Activated CD4-positive, CD25-positive, alpha-beta regulatory T cell treated with anti-CD3 and anti-CD28 coated beads, Interleukin-2, amount 50 U/mL, for 24 hours (primary cell): ENCODE measurements at places on chromosomes 4 and X.

GRCh38 chrX:115898382-115899001 lies 272.1 kb upstream of the AGTR2 start:
- ATAC-seq: no peak

- ATAC-seq: no peak
These were observed 36.0 kb upstream of the MXD4 start for GRCh38 chr4:2297606-2298531.

- ATAC-seq: no peak
These were observed 21.1 kb downstream of the ART3 start for GRCh38 chr4:76095568-76095967.

DNA sequence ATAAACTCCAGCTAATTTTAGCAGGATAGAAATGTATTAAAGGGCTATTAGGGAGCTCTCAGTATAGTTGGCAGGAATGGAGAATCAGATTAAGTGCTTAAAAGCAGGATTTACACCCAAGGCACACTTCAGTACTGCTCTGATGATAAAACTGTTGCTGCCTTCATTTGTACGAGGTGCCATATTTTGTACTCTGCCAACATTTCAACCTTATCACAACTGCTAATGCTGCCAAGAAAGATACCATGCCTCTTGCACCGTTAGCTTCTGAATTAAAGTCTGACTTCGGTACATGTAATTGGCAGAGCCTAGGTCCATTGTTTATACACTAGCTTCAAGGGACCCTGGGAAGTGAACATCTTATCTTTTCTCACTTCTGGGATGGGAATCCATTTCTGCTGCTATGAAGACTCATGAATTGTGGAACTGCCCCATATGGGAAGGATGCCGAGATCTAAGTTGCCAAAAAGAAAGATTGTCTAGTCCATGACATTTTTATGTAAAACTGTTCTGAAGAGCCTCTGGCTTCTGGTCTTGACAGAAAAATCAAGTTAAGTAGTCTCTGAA lies 624.0 kb upstream of the IGFBP7 start:
- ATAC-seq: no peak

DNA sequence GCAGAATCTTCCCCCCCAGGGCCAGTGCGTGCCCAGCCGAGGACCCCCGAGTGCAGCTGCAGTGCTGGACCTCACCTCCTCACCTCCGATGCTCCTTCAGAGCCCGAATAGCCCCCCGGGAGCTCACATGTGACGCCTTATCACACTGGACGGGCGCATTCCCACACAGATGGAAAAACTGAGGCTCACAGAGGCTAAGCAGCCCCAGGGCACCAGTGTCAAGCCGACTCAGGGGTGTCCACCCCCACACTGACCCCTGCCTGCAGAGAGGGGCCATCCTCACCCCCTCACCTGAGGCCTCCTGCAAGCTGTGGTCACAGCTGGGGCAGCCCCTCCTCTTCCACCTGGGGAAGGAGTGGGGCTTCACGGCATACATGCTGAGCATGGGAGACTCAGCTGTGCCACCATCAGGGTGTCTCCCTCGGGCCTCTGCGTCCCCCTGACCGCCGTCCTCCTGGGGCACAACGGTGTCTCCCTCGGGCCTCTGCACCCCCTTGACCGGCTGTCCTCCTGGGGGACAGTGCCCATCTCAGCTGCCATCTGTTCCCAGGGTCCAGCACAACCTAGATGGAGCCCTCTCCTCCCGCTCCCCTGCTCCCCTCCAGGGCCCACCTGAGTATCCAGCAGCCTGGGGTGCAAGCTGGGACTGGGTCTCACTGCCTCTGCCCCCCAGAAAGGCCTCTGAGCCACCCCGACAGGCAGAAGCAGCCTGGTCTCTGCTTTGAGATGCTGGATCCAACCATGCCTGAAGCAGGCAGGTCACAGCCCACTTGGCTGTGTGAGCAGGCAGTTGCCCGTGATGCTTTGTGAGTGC lies 85.3 kb upstream of the NKX1-1 start:
- no peak for ATAC-seq

GRCh38 chr4:110982486-110982885 lies 359.6 kb upstream of the PITX2 start:
- ATAC-seq: no peak

GRCh38 chr4:40844261-40844660 lies 94.5 kb downstream of the NSUN7 start:
- no peak for ATAC-seq

DNA sequence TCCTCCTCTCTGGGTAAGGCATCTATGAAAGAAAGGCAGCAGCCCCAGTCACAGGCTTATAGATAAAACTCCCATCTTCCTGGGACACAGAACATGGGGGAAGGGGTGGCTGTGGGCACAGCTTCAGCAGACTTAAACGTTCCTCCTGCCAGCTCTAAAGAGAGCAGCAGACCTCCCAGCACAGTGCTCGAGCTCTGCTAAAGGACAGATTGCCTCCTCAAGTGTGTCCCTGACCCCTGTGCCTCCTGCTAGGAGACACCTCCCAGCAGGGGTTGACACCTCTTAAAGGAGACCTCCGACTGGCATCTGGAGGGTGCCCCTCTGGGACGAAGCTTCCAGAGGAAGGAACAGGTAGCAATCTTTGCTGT lies 89.9 kb downstream of the EFHC2 start:
- no peak for ATAC-seq

- ATAC-seq: no peak
These were observed 19.9 kb downstream of the MRFAP1 start for GRCh38 chr4:6660430-6660829.

GRCh38 chr4:23775694-23776093 lies 114.2 kb downstream of the PPARGC1A start:
- no peak for ATAC-seq

GRCh38 chr4:105767579-105767978 lies 59.0 kb downstream of the GSTCD start:
- no peak for ATAC-seq

- ATAC-seq: no peak
These were observed 37.0 kb downstream of the TKTL1 start for GRCh38 chrX:154332561-154332960.

- ATAC-seq: no peak
These were observed 235.4 kb upstream of the FGF13 start for GRCh38 chrX:138946926-138947325.

DNA sequence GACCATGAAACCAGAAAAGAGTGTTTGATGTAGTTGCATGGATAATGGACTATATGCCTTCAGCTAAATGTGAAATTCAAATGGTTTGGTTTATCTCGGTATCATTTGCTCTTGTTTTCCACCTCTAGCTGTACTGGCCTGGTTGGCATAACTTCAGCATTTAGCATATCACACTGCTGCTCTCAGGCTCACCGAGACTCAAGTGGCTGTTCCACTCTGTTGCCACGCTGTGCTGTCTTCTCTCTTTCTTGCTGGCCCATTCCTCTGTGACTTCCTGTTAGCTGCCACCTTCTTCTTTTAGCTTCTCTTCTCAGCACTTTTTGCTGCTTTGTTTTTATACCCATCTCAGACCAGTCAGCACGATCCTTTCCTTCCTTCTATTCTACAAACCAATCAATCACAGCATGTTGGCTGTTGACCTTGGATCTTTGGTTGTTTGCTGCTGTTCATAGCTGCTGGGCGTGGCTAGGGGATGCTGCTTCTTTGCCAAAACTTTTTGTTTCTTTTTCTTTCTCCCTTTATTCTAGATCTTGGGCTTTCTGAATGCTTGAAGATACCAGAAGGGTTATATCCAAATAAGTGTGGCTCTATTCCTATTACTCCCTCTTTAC lies 24.0 kb downstream of the INTS6L start:
- no peak for ATAC-seq

GRCh38 chr4:90051999-90052398 lies 75.2 kb upstream of the CCSER1 start:
- no peak for ATAC-seq

GRCh38 chr4:120018786-120019185 lies 47.9 kb downstream of the MAD2L1 start:
- ATAC-seq: no peak

- no peak for ATAC-seq
These were observed 45.8 kb upstream of the RNF128 start for GRCh38 chrX:106680716-106681115.

GRCh38 chr4:138634915-138635314 lies 380.7 kb upstream of the NOCT start:
- ATAC-seq: no peak

DNA sequence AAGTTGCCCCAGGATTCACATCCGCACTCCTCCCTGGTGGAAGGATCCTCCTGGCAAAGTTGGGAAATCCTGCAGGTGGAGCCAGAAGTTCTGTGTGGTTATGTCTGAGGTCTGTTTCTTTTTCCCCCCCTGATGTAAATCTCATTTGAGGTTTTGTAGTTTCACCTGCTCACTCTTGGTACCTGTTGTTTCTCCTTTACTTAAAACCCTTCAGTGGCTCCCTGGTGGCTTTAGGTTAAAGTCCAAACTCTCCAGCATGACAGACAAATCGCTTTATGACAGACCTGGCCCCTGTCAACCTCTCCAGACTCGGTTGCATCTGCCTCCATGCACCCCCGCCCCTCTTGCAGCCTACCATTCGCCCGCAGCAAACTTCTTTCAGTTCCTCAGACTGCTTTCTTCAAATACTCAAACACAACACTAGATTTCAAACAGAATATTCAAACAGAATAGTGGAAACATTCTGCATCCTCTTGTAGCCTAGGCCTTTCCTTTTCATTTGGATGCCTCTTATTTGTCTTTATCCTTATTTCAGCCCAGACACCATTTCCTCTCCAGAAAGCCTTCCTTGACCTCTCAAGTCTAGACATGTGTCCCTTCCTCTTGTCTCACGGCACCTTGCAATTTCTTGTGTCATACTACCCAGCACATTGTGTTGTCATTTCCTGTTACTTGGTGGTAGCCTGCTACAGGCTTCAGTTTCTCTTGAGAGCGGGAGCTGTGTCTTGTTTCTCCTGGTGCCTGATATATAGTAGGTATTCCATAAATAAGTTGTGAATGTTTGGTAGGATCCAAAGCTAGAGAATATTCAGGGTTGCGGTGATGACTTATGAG lies 24.8 kb downstream of the IL13RA1 start:
- ATAC-seq: no peak

DNA sequence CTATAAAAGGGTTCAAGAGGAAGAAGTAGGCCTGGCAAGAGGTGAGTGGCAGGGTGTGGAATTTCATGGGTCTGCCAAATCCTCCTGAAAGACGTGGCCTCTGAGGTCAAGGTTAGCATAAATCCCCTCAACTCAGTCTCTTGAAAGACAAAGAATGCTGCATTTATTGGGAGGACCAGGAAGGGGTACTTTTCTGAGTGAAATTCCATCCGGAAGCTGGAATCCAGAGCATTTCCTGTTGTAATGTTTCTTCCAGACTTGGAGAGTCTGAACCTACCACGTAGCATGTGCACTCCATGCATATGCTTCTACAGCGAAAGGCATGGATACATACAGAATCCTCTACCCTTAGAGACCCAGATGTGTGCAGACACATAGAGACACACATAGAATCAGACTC lies 13.4 kb upstream of the FGD1 start:
- ATAC-seq: no peak

GRCh38 chr4:172957216-172957615 lies 211.4 kb upstream of the GALNT7 start:
- no peak for ATAC-seq

DNA sequence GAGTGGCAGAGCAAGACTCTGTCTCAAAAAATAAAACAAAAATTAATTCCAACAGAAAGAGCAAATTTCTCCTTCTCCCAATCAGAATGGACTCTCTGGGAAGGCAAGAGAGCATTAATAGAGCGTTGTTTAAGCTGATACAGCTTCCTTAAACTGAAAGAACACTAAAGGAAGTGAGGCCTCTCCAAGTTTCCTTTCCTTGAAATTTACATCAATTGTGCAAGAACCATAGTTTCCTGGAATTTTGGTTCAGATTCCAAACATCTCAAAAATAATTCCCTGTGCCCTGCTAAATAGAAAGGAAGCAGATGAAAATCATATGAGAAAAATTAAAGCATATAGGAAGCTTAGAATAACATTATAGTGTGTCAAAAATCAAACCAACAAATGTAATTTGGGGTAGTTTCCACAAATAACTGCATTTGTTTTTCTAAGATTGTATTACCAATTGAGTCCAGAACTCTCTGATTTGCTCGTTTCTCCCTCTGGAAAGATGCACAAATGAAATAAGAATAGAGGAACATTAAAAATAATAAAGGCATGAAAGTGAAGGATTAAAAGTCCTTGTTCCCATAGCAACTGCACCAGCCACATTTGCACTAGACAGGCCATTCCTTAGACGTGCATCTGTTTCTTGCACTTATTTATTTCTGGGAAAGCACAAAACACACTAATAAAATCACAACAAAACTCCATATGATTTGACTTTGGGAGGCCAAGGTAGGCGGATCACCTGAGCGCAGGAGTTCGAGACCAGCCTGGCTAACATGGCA lies 3.7 kb upstream of the FAM241A start:
- ATAC-seq: no peak

DNA sequence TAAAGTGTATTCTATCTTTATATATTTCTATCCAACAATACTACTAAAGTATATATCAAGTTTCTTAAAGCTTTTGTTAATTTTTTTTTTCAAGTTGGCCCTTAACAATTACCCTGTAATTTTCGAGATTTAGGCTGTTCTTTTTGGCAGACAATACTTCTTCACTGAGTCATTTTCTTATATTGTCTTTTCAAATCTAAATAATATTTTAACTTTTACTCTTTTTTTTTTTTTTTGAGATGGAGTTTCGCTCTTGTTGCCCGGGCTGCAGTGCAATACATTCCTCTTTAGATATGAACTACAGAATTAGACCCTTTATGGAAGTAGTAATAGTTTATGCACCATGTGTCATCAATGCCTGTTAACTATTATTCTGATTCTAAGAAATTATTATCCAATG lies 120.7 kb downstream of the GLRA3 start:
- no peak for ATAC-seq

DNA sequence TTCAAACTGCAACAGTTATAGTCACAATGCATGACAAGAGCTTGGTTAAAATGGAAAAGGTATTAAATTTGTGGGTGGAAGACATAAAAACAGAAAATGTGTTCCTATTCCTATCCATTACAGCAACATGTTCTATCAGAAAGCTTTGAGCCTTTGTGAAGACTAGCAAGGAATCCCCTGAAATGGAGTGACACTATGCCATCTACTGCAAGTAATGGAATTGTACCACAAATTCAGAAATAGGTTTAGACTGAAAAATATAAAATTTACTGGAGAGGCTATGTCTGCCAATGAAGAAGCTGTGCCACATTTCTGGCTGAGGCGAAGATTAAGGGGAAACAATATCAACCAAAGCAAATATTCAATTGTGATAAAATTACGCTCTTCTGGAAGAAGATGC lies 247.9 kb downstream of the ADAM29 start:
- ATAC-seq: no peak

DNA sequence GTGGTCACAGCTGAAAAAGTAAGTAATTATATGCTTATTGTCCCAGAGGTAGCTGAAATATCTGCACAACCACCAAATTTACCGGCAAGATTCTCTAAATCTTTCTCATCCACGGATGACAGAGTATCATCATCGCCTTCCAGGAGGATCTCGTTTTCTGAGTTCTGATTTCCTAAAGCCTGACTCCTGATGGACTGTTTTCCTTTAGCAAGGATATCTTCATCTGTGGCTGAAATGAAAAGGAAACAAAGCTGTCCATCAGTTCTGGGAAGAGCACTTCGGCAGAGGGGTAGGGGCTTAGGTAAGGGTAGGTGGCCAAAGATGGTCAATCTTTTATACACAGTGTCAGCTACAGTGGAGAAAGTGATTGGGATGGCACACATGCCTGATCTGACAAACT lies 8.7 kb downstream of the MAB21L2 start:
- no peak for ATAC-seq

- no peak for ATAC-seq
These were observed 210.1 kb downstream of the FBXW7 start for GRCh38 chr4:152325831-152326230.

- ATAC-seq: no peak
These were observed 128.0 kb upstream of the SLC4A4 start for GRCh38 chr4:71210823-71211222.
